ENCODE measurements at places on chromosomes 3 and 15.

DNA sequence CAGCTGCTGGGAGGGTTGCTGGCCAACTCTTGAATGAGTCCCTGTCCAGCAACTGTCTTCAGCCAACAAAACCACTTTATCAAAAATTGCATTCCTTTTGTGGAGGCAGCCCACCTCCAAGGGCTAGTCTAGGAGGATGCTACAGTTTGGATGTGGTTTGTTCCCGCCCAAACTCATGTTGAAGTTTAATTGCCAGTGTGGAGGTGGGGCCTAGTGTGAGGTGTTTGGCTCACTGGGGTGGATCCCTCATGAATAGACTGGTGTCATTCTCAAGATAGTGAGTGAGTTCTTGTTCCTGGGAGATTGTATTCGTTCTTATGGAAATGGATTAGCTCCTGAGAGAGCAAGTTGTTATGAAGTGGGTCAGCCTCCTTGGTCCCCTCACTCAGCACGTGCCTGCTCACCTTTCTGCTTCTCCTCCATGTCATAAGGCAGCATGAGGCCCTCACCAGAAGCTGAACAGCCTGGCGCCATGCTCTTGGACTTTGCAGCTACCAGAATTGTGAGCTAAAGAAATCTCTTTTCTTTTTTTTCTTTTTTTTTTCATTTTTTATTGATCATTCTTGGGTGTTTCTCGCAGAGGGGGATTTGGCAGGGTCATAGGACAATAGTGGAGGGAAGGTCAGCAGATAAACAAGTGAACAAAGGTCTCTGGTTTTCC, 4.2 kb upstream of the RFC4 start:
- no peak for DNase-seq

DNA sequence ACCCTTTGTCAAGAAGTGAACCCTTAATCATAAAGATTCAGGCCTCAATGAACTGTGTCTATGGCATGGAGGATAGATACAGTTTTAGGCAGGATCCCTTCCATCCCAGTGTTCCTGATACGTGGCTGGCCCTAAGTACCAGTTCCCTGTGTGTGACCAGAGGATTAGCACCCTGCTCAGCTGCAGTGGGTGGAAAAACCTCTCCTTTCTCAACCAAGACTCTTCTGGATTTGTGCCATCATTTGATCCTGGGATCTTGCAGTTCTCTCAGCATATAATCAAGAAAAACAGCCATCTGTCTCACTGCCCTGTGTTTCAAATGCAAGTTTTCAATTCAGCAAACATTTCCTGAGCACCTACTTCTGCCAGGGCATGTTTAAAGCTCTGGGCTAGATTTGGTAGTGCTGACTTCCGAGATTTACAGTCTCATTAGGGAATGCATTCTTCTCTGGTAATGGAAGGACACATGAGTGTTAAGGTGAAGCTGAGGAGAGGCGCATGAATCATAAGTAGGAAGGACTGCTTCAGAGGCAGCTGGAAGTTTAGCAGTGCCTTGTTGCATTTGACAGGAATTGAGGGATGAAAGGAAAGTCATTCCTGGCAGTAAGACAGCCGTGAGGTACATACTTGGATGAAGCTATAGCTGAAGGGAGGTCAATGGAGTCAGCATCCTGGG, 388.3 kb downstream of the MFSD1 start:
- DNase-seq = no peak

DNA sequence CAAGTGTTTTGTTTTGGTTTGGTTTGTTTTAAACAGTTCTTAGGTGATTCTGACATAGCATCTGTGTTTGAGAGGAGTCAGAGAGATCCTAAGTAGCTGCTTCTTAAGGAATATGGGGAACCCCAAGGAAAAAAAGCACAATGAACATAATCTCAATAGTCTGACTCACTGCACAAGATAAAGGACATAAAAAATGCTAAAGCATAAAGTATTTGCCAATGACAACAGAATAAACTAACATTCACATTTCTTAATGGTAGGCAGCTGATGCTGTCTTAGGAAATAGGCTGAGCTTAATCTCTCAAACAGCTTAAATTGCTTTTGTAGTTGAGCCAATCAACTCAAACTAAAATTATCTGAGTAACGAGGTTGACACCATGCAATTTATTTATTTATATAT, 2.9 kb downstream of the NCEH1 start:
- no peak for DNase-seq

DNA sequence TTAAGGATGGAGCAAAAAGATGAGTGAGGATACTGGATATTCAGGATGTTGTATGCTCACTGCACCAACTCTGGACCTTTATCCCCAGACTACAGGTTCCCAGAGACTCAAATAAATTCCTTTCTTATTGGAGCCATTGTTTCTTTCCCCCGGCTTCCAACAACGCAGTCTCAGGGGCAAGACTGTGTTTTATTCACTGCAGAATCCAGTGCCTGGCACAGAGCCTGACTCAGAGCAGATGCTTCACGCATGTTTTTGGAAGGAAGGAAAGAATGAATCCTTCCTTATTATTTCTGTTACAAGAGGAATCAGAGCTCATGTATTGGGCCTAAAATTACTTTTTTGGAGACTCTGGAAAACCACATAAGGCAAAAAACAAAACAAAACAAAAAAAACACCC, 96.0 kb upstream of the VGLL4 start:
- DNase-seq = no peak

- DNase-seq = no peak
Measured at GRCh38 chr3:52095990-52096775, 39.8 kb upstream of the DUSP7 start.

DNA sequence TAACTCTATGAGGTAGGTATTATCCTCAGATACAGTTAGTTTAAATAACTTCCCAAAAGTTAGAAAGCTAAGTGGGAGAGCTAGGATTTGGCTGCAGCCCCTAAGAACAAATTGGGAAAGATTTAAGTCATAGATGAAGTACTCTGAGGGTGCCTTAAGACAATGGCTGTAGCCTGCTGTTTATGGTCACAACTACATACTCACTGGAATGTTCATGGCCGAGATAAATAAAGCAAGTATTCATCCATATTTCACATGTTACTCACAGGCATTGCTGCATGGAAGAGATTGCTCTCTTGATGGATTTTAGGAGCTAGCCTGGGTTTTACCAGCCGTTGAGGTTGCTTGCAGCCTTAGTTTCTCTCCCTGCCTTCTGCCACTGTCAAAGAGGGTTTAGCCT, 145.0 kb downstream of the CMSS1 start:
- DNase-seq = no peak

DNA sequence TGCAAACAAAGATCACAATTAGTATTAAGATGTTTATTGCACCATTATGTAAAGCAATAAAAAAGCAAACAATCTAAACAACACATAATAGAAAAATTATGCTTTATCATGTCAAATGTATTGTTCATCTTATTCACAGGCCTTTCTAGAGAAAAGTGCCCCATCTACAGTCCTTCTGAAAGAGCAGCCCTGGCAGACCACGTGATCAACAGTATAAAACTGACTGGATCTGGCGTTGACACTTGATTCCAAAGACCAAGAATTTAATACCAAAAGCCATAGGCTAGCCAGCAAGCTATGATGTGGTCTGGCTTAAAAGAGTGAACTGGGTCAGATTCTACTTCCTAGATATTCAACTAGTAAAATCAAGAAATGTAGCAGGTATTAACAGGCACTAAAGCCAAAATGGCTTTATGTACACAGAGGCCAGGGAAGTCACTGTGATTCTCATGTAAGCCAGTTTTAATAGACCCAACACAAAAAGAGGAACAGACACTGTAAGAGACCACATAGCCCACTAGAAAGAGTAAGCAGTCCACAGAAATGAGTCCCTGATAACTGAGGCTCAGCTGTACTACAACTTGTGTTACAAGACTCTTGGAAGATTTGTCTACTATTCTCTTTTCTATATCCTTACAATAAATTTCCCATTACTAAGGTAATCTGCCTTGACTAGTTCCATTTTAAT, 32.5 kb downstream of the DMXL2 start:
- no peak for DNase-seq

DNA sequence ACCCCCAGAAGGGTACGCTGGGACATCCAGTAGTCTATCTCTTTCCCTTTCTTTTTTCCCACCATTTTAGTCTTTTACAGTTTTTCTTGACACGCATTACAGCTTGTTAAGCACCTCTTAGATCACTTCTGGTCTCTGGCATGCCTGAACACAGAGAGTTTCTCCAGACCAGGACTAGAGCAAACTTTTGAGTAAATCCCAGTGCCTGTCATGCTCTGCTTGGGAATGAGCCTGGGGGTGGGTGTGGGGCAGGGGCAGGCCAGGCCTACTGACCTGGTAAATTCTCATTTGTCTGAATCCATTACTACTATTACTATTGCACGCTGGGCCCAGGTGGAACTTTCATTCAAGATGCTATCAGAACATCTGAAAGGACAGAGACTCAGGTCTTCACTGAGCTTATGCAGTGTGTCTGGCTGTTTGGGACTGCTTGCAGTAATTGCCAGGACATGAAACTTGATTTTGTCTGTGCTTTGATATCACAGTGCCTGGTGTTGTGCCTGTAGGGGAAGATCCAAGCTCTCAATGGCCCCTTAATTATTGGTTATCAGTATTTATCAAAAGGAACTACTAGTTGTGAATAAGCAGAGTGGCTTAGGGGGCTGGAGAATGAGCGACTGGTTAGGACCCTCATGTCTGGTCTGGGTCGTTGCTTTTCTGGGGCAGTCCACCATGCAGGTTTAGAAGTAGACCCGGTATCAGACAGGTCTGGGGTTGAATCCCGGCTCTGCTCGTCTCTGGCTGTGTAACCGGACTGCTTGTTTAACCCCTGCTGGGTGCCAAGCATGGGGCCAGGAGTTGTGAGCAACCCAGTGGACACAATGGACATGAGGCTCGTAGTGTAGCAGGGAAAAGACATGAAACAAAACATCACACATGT, 196.1 kb upstream of the TLE3 start:
- DNase-seq = no peak

DNA sequence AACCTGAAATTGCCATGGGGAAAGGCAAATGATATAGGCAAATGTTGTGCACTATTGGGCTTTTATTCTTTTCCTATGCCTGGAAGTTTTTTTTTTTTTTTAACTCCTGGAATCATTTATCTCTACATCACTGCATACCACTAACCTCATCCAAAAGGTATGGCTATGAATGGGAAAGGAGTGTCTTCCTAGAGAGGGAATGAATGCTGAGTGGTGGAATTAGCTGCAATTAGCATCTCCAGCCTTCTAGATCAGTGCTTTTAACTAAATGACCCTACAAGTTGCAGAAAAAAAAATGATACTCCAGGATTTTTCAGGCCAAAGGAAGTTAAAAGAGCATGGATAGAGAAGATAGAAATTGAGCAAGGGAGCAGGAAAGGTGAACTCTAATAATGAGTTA, 429.8 kb upstream of the PDZRN3 start:
- no peak for DNase-seq

GRCh38 chr3:57726397-57726796, 29.7 kb upstream of the SLMAP start:
- DNase-seq = no peak

DNA sequence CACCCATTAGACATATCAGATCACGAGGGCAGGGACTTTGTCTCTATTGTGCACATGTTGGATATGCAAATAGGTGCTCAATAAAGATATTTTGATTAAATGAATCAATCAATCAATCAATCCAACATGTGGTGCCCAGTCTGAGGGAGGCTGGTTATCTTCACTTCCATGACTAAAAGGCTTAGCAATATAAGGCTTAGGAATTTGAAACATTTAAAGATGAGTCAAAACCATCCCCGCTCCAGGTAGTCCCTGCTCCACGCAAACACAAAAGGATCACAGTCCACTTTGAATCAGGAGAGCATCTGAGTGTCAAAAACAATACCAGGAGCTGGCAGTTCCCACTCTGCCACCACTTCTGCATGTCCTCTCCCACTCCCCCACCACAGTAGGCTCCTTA, 25.8 kb upstream of the PRICKLE2 start:
- no peak for DNase-seq

DNA sequence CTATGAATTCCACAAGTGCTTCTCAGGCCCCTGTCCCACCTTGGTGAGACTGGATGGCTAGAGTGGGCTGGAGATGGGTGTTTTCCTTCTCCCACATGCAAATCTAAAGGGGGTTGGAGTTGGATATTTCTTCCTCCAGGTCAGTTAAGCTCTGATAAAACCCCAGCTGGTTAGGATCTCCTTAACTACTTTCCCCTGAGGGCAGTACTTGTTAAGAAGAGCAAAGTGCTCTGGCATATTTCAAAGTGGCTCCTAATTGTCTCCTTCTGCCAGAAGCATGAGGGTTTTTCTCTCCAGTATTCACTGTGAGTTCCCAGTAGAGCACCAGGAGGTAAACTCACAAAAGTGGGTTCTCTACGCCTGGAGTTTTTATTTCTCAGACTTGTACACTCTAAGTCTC, 31.4 kb downstream of the COL6A6 start:
- no peak for DNase-seq

- no peak for DNase-seq
Measured at GRCh38 chr15:98935736-98936135, 71.9 kb downstream of the PGPEP1L start.

- no peak for DNase-seq
Measured at GRCh38 chr15:85381850-85382751, 1.7 kb downstream of the AKAP13 start.

DNA sequence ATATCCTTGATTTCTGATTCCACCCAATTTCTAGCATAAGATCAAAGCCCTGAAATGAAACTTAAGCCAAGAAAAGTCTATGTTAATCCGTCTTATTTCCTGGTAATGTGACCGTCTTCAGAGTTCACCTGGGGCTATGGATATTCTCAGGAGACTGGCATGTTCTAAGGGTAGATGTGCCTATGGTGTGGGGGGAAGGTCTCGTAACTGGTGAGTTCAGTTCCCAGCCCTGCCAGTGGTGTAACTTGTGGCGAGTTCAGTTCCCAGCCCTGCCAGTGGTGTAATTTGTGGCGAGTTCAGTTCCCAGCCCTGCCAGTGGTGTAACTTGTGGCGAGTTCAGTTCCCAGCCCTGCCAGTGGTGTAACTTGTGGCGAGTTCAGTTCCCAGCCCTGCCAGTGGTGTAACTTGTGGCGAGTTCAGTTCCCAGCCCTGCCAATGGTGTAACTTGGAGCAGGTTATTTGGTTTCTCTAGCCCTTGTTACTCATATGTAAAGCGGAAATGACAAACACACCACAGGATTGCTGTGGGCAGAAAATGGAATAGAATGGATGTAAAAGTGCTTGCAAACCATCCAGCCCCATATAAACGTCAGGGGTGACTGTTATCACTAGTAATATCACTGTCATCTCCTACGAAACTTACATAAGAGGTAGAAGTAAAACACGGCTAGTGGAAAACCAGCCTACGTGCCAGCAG, 30.4 kb downstream of the SLC51A start:
- no peak for DNase-seq

DNA sequence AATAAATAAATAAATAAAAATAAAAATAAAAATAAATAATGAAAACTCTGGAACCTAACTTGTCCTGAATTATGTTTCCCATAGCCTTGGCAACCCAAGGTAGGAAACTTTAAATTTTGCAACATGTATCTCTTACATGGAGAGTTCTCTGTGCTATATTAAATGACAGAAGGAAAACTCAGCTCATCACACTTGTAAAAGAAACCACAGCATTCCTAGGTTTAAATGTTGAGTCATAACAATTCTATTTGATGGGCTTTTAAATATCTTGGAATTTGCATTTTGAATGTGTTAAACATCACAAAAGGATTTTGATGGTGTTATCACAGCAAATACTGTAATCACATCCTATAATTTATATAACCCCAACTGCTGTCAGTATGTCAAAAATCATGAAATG, 144.2 kb downstream of the LRTM1 start:
- DNase-seq = no peak

All from H9 (cell line).